ENCODE measurements at places on chromosomes 2 and 18.

DNA sequence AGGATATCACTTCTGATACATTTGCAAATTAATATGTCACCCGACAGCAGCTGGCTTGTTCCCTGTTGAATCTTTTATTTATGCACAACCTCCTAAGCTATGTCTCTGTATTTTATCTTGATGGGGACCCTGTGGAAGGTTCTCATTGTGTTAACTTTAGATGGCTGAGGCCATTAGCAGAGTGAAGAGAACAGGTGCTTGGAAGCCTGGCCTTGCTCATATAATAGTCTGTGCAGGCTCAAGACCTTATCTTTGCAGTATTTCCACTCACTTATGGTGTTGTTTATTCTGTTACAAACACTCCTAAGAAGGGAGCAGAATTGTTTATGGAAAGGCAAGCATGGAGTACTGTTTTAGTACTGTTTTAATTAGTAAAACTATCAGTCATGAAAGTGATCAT, 107.6 kb downstream of the SETBP1 start:
- DNase-seq: no peak

DNA sequence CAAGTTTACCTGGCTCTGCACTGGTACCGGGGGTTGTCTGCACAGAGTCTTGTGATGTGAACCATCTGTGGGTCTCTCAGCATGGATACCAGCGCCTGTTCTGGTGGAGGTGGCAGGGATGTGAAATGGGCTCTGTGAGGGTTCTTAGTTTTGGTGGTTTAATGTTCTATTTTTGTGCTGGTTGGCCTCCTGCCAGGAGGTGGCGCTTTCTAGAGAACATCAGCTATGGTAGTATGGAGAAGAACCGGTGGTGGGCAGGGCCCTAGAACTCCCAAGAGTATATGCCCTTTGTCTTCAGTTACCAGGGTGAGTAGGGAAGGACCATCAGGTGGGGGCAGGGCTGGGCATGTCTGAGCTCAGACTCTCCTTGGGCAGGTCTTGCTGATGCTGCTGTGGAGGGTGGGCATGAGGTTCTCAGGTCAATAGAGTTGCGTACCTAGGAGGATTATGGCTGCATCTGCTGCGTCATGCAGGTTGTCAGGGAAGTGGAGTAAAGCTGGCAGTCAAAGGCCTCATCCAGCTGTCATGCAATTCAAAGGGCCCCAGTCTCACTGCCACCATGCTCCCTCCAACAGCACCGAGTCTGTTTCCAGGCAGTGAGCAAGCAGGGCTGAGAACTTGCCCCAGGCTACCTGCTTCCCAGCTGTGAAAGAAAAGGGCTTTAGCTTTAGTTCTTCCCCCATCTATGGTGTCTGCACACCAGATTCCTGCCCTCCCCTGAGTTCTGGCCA, 278.0 kb downstream of the METTL4 start:
- DNase-seq: no peak

GRCh38 chr18:59950215-59950944, 50.6 kb downstream of the PMAIP1 start:
- no peak for DNase-seq

DNA sequence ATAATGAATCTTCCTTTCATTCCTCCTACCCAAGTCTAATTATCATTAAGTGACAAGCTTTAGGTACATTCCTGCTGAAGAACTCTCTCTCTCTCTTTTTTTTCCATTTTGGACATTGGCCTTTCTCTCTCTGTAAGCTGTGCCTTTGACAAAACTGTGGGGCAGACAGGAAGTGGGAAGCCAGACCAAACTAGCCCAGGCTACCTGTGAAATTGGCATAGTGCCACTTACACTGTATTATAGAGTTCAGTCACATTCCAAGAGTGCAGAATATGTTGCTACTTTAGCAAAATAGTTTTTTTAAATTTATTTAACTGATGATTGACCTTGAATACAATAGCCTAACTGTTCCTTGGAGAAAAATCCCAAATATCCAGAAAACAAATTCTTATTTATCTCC, 381.5 kb upstream of the ETAA1 start:
- peak; percentile 11 for DNase-seq

Measured in NCI-H2029 (cell line).